AG09319 (cell line): ENCODE measurements at places on chromosomes 3 and 15.

- no peak for DNase-seq
Observed at GRCh38 chr3:4830586-4830914, 148.7 kb upstream of the BHLHE40 start.

- no peak for DNase-seq
Observed at GRCh38 chr3:4417449-4417848, 49.6 kb downstream of the SUMF1 start.

DNA sequence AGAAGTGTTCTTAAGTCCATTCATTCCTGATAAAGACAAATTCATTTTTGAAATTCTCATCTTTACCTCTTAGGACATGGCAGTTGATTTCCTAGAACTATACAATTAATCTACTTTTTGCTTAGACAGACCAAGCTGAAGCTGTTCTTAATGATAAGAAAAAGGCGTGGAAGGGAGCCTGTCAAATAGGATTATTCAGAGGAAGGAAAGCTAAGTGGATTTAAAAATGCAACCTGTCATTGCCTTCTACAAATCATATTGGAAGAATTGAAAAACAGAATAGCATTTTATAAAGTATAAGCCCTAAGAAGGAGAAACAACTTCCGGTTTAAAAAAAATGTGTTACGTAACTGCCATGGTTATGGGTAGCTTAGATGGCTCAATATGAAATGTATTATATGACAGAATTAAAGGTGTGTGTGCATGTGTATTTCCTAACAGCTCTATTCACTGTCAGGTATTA lies 81.2 kb upstream of the RAP2B start:
- no peak for DNase-seq

DNA sequence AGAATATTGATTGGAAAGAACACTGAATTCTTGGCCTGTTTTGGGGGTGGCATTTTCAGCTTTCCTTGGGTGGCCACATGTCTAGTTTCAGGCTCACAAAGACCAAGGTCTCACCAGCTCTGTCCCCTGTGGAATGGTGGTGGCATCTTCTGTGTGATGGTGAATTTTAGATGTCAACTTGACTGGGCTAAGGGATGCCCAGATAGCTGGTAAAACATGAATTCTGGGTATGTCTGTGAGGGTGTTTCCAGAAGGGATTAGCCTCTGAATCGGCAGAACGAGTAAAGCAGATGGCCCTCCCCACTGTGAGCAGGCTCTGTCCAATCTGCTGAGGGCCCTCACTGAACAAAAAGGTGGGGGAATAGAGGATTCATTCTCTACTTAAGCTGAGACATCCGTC lies 34.4 kb upstream of the MYZAP start:
- DNase-seq, result no peak

DNA sequence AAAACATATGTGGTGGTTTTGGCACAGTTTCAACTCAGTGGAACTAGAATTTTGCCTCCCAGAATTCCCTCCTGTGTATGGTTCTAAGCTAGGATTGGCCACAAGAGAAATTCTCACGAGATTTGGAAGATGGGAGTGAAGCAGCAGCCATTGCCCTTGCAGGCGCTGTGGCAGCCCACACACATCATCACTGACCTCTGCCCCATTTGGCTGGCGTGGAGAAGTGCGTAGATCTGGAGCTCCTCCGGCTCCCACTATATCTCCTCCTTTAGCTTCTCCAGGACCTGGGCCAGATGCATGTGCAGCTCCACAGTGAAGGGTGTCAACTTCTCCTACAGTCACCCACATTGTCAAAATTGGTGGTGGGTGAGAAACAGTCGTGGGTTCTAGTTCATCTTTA lies 199.6 kb downstream of the EFHB start:
- DNase-seq, result no peak

- DNase-seq, result no peak
Observed at GRCh38 chr3:186882881-186883685, 40.6 kb downstream of the ADIPOQ start.

DNA sequence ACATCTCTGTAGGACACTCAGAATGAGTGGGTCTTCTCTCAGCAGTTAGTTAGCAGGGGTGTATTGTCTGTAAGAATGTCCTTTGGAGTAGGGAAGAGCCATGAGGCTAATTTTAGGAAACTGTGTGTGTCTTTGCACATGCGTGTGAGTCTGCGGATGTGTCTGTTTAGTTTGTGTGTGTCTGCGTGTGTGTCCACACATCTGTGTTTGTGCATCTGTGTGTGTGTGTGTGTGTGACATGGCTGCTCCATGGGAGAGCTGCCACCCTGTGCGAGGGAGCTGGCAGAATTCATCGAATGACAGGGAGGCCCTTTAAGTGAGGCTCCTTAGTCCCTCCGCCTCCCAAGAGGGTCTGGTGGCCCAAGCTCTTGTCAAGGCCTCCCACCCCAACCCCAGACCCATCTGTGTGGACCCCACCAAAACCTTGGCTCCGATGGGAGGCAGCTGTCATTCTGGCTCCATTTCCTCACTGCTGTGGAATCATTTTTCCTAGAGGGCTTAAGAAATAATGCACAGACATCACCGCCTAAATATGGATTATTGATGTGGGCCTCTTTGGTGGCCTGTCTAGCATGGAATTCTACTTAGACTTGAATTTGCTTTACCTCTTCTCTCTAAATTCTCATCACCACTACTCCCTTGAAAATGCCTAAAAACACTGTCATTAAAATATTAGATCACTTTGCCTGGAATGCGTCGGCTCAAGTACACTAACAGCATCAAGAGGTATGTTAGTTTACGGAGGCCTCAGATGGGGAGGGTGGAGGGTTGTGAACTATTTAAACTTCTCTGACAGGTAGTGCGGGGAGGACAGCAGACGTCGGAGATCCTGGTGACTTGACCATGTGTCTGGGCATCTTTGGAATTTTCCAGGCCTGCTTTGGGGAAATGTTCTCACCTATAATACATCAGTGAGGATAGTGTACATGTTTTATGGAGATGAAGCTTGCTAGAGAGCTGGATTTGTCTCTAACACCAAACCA lies 9.4 kb downstream of the ESYT3 start:
- DNase-seq, result no peak

DNA sequence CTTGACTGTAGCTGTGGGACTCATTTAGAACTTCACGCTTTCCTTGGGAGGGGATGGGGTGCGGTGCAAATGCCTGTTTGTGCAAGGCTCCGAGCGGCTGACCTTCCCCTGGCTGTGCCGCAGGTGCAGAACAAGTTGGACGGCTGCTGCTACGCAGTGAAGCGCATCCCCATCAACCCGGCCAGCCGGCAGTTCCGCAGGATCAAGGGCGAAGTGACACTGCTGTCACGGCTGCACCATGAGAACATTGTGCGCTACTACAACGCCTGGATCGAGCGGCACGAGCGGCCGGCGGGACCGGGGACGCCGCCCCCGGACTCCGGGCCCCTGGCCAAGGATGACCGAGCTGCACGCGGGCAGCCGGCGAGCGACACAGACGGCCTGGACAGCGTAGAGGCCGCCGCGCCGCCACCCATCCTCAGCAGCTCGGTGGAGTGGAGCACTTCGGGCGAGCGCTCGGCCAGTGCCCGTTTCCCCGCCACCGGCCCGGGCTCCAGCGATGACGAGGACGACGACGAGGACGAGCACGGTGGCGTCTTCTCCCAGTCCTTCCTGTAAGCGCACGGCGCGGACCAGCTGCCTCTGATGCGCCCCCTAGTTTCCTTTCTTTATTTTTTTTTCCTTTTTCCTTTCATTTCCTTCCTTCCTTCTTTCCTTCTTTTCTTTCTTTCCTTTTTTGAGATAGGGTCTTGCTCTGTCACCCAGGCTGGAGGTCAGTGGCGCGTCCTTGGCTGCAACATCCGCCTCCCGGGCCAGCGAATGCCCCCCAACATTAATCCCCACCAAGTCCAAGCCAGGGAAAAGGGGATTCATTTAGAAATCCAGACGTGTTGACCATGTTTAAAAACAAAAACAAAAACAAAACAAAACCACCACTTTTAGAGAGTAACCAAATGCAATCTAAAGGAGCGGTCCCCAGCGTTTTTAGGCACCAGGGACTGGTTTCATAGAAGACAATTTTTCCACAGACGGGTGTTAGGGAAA lies 42.7 kb downstream of the EIF2AK4 start:
- peak; percentile 23 for DNase-seq

GRCh38 chr3:149277331-149277813 lies 55.7 kb upstream of the CP start:
- DNase-seq, result no peak

DNA sequence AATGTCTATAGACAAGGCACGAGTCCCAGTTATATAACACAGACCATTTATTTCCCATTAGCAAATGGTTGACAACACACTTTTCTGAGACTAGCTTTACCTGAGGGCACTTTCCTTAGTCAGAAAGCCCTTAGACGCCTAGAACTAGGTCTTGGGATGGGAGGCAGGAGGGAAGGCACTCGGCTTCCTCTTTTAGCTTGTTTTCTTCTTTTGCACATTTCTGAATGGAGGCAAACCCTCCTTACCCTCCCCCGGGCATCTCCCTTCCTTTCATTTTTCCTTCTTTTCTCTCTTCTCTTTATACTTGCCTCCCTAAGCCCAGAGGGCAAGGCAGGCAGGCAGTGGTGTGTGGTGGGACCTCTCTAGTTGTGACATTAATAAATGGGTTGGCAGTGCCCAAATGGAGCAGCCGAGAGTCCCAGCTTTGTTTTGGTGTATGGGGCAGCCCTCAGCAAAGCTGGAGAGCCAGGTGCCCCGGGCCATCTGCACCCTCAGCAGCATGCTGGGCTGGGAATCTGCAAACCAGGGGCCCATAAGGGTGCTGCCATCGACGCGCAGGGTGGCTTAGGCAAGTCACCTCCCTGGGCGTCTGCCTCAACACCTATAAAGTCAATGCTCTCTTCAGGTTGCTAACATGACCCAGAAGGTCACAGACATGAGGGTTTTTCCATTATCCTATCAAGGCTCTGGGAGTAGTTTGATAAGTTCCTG lies 21.1 kb upstream of the BCL2L10 start:
- DNase-seq, result no peak

- no peak for DNase-seq
Observed at GRCh38 chr3:195809796-195810454, 1.8 kb downstream of the MUC4 start.

DNA sequence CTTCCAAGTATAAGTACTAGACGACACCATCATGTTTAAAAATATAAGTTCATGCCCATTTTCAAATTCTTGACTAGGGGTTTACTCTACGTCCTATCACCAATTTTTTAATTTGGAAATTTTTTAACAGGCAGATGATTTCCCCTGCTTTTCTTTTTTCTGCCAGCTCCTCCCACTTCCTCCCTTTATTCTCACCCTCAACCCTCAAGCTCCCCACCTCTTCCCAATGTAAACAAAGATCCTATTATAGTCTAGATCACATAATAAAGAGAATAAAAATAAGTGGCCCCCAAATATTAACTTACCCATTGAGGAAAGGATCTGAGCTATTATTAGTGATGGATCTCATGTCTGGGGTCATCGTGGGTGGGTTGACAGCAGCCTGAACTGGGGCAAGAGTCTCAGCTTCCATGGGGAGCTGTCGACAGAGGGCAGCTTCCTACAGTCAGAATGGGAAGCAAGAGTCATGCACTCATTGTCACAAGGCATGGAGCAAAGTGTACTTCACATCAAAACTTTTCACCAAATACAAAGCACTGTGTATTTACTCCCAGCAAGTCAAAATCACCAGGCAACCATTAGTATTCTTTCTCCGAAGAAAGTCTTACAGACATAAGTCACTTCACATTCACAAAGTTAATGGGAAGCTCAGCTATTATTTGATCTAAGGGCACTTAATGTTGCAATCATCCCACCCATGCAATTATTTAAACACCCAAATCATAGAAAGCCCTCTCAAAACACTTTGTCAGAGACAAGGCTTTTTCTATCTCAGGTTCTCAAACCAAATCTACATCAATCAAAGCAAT lies 53.2 kb downstream of the TM4SF4 start:
- no peak for DNase-seq

DNA sequence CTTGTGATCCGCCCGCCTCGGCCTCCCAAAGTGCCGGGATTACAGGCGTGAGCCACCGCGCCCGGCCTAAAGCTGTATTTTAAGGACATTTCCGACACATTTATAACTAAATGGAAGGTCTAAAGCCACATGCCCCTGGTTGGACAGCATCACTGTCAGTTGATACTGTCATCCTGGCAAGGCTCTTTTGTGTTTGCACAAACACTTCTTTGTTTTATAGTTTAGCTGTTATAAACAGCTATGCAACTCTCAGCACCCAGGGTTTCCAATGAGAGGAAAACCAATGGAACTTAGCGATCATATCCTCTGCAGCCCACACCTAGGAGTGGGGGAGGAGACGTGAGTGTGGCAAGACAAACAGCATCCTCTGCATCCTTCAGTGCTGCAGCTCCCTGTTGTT lies 19.7 kb downstream of the NIPA1 start:
- DNase-seq, result no peak

DNA sequence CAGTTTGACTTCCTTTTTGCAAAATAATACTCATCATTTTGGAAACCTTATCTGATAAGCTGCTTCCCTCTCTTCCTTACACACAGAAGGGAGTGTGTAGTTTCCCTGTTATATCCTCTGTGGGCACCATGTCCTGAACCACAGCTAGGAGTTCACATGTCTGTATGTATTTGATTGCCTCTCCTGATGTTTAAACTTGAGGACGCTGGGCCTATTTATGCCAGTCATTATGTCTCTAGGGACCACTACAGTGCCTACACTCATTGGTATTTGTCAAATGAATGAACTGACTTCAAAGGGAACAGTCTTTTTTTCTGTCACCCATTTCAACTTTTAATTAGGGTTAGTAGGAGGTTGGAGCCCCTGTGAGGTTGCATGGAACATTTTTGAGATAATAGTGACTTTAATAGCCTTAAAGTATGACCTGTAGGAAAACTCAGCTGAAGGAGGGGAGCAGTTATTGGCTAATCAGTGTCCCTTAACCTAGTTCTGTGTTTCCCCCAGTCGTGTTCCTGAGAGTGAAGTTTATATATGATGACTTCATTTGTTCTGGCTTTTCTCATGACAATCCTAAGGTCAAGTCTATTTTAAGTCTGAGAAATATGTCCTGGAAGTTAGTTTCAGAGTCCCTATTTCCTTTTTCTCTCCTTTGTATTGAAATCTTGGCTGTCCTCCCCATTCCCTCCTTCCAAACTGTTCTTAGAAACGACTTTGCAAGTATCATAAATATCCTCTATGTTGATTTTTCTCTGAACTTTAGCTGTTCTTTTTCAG lies 28.9 kb downstream of the PDE8A start:
- peak; percentile 15 for DNase-seq

DNA sequence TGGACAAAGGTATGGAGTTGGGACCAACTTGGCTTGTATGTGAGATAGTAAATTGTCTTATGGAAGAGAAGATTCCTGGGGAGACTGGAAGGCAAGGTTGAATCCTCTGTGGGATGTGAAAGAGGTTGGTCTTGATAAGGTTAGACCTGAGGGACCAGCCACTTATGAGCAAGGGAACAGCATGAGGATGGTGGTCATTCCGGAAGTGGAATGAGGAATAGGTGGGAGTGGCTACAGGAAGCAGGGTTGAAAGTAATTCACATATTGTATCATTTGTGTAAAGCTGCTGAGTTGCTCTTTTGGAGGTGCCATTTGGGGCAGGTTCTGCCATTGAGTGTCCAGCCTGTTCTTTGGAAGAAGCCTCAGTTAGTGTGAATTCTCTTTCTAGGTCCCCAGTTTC lies 13.2 kb downstream of the USP13 start:
- no peak for DNase-seq

- DNase-seq, result no peak
Observed at GRCh38 chr15:37101980-37102304, 1.6 kb upstream of the MEIS2 start.

- no peak for DNase-seq
Observed at GRCh38 chr15:25226360-25226759, 212.5 kb downstream of the UBE3A start.
